ENCODE measurements at places on chromosomes 5 and 9.

GRCh38 chr9:90631964-90632363, 10.7 kb downstream of the DIRAS2 start:
- DNase-seq, result no peak

DNA sequence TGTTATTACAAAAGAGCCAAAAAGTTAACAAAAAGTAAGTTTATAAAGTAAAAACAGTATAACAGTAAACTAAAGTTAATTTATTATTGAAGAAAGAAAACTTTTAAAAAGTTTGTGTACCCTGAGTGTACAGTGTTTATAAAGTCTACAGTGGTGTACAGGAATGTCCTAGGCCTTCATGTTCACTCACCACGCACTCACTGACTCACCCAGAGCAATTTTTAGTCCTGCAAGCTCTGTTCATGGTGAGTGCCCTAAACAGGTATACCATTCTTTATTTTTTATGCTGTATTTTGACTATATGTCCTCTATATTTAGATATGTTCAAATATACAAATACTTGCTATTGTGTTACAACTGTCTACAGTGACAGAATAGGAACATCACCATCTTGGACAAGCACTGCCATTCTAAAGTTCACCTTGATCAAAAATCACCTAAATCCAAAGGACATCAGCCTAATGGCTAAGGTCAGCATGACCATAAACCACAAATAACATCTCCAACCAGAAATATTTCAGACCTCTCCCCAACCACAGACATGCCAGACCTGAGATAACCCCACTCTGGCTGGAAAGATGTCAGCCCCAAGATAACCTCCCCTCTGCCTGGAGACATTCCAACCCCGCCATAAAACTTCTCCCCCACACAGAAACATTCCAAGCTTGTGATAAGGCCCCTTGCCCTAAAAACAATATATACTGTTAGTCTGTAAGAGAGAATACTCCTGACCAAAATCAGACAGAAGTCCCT, 56.1 kb downstream of the AGXT2 start:
- DNase-seq, result no peak

DNA sequence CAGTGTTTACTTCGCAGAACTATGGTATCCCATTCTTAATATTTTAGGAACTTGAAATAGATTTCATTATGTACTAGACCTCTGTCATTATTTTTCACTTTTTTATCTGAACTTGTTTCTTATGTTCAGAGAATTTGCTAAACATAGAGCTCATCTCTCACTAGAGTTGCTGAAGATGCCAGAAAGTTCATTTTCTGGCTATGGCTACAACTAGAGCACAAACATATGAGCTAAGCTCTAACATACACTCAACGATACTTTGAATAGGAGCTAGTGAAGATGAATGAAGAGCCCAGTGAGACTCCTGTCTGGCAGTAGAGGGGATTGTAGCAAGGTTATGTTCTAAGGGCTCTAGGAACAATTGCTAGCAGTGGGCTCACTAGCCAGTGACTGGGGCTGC, 582.2 kb downstream of the KIF4B start:
- no peak for DNase-seq

DNA sequence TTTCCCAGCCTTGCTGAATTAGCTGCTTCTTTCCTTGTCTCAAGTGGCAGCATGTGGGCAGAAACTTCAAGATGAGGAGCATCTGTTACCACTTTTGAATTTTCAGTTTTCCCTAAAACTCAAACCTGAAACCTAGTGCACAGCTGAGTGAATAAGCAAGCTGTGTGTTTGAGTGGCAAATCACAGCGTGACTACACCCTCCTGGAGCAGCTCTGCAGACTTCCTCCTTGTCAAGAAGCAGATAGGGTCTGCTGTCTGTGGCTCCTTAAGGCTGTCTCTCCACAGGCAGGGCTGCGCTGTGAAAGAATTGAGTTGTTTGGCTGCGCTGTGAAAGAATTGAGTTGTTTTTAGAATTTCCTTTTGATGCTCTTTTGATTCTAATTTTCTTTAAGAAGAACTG, 179.7 kb upstream of the HAPLN1 start:
- DNase-seq, result no peak

- no peak for DNase-seq
Observed at GRCh38 chr5:73939557-73939956, 313.6 kb downstream of the ARHGEF28 start.

GRCh38 chr5:59354274-59354673, 539.3 kb downstream of the PDE4D start:
- no peak for DNase-seq

DNA sequence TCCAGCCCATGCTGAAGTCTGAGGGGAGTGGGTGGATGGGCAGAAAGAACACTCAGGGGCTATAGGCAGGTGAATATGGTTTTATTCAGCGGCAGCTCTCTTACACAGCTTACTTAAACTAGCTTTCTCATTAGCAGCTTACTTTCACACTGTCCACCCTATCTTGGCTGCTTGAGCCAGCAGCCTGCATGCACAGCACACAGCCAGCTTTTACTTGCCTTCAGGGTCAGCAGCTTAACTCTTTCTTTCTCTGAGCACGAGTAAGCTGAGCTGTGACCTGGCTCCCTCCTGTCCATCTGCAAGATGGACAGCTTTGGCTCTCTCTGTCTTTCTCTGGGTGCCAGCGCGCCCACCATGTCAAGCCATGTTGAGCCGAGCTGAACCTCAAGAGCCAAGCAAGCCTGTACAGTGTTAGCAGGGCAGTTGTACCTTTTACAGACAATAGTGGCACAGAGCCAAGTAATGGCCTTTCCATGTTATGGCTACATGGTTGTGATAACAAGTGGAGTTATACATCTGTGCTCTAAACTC, 1054.9 kb downstream of the PTPRD start:
- DNase-seq, result no peak

GRCh38 chr5:53643445-53643844, 83.0 kb downstream of the NDUFS4 start:
- no peak for DNase-seq

- DNase-seq, result no peak
Observed at GRCh38 chr5:93610581-93611272, 27.7 kb downstream of the NR2F1 start.

DNA sequence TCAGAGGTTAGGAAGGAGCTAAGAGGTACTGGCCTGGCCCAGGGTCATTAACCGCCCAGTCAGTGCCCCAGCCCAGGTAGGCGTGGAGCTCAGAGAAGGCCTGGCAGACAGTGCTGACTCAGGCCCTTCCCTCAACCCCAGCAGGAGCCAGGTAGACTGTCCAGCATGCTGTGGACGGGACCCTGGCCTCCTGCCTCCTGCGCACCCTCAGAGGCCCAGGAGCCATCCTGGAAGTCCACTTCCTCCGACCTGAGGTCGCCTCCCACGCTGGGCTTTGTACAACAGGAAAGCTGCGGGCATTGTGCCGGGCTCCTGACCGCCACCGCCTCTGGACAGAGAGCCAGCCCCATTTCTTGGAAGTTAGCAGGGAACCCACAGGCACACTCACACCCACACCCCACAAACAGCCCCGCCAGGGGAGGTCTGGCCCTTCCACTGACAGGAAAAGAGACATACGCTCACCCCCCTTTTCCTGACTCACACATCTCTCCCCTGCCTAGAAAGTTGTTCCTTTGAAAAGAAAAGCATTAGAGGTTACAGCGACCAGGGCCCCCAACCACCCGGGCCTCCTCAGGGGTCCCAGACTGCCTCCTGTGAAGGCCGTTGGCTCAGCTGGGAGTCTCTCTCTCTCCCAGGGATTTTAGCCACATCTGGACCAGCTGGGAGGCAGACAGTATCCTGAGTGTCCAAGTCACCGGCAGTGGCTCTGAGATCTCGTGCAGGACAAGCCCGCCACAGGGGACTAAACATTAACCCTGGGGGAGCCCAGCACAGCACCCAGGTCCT, 7.7 kb downstream of the RALGDS start:
- no peak for DNase-seq

DNA sequence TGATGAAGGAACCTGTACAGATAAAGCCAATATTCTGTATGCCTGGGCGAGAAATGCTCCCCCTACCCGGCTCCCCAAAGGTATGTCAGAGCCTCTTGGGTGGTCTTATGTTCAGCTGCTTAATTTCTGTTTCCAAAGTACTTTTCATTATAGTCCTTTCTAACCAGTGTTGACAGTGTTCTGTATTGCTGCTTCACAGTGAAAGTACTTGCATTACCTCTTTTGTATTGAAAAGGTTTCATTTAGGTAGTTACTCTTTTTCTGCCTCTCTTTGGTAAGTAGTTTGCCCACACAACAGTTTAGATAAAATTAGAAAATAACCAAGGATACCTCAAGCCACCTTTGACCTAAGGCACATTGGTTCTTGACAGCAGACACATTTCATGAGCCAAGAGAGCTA, 169.9 kb downstream of the PAM start:
- DNase-seq, result no peak

DNA sequence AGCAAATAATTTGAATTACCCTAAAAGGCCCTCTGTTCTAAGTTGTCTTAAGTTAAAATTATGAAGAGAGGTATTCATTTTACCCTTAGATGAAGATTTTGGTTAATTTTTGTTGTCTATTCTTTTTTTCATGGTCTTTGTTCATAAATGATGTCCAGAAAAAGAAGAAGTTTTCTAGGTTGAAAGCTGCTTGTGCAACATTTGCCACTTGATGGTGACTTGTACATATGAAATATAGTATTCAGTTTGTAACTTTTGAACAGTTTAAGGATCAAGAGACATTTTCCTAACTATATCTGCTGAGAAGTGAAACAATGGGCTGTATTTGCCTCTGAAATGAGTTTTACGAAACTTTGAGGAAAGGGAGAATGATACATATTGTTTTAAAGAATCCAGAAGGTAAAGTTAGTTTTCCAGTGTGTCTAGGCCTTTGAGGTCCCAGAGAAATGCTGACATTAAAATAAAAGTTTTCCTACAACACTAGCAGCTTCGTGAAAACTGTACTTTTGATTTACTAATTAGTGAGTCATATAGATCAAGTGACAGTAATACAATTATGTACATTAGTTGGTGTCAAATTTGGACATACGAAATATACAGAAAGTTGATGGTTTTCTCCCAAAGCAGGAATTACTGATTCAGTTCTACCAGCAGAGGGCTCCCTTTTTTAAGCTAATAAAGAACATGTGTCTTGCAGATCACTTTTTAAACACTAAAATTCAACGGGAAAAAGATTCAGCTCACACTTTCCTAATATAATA, 70.5 kb downstream of the PIK3R1 start:
- peak; percentile 22 for DNase-seq

DNA sequence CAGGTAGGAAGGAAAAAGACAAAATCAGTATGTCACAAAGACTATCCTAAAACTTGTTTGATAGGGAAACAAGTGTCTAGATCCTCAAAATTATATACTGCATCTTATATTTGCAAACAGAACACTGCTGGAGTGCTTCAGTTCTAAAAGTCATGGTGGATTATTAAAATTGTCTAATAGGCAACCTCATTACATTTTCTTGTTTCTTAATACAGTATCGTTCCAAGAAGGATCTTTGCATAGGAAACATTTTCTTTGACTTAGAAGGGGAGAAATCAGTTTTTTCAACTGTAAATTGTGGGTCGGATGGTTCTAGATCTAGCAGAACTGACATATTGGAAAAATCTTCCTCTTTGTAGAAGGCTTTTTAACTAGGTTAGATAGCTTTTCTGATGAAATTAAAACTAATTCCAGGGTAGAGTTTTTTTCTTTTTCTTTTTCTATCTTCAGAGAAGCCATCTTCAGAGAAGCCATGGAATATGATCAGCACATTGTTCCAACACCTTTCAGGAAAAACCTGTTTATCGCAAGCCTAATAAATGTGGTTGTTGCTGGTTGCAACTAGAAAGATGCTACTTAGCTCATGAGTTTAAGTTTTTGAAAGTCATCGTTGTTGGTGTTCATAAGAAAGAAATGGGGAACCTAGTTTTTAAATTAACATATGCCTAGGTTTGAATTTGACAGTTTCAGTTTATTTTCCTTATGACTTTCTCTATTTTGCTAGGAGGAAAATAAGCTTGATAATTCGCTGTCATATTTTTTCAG, 7.4 kb downstream of the CPEB4 start:
- DNase-seq, result no peak

- no peak for DNase-seq
Observed at GRCh38 chr9:75604661-75605060, 285.8 kb upstream of the PCSK5 start.

DNA sequence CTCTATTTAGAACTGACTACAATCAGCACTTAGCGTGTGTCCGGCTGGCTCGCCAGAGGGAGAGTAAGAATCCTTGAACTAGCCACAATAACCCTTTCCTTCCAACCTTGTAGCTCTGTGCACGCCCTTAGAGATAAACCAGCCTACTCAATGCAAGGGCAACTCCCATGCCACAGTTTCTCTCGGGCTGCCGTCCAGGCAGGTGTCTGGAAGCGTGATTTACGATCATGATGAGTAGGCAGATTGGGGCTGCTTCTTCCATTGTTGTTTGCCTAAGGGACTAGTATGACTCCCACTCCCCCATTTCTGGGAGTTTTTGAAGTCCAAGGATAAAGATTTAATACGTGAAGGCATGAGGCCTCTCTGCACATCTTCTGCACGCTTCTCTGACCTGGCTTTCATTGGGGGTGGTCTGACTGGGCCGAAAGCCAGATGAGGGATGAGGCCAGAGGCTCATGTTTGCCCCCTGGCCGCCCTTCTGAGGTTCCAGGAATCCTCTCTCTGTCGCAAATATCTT, 134.0 kb upstream of the MYO10 start:
- no peak for DNase-seq

- no peak for DNase-seq
Observed at GRCh38 chr5:11507156-11507910, 396.9 kb downstream of the CTNND2 start.

- DNase-seq, result peak; percentile 6
Observed at GRCh38 chr5:90932052-90932699, 373.6 kb downstream of the ADGRV1 start.

GRCh38 chr5:138360941-138361452, 8.5 kb downstream of the KDM3B start:
- no peak for DNase-seq

- no peak for DNase-seq
Observed at GRCh38 chr5:16740811-16741392, 124.1 kb upstream of the RETREG1 start.

- DNase-seq, result no peak
Observed at GRCh38 chr5:84635235-84636055, 250.8 kb upstream of the EDIL3 start.

GRCh38 chr5:54671111-54671531, 153.6 kb downstream of the SNX18 start:
- DNase-seq, result no peak

DNA sequence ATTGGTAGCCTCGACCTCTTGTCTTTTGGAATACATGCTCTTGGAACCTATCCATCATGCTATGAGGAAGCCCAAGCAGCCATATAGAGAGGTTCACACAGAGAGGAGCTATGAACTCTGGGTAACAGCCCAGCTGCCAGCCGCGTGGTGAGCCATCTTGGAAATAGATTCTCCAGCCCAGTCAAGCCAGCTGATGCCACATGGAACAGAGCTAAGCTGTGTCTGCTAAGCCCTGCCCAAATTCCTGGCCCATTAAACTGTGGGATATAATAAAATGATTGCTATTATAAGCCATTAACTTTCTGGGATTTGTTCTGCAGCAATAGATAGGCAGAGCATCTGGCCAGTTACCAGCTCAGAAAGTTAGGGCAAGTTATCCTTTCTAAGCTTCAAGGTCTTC, 4.9 kb upstream of the PRUNE2 start:
- DNase-seq, result no peak
